Thoracic aorta (tissue), 2 donors: ENCODE measurements at places on chromosomes 11 and 22.
A peak's percentile ranks its signal among the peaks of the same experiment; 100 is the strongest.

DNA sequence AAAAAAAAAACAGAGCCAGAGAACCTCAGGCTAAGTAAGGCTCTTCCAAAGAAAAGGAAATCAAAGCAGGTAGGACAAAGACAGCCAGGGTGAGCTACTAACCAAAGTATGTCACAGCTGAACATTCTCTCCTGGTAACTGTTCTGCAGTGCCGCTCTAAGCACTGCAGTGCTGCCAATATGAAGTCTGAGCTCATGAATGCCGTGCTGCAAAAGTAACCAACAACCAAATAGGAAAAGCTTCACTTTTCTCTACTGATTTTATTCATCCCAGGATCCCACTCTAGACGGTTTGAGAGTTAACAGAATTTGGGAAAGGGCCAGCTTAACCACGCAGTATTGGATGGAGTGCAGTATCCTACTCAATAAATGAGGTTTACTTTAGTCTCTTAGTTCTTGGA is 3.5 kb downstream of the SIK3 start:
- DNase-seq, result no peak
- no peaks in the 10 kb centered on the region for H3K27me3 ChIP-seq
- H3K27ac ChIP-seq, result peak overlapping the region; percentile 34

GRCh38 chr11:64268025-64268892 is 16.2 kb downstream of the BAD start:
- H3K4me1 ChIP-seq, result peaks cover 10% of the 10 kb centered on the region
- H3K4me3 ChIP-seq, result peak overlapping the region; percentile 76
- H3K27ac ChIP-seq, result peak overlapping the region; percentile 80
- DNase-seq, result no peak
- H3K27me3 ChIP-seq, result no peaks in the 10 kb centered on the region

DNA sequence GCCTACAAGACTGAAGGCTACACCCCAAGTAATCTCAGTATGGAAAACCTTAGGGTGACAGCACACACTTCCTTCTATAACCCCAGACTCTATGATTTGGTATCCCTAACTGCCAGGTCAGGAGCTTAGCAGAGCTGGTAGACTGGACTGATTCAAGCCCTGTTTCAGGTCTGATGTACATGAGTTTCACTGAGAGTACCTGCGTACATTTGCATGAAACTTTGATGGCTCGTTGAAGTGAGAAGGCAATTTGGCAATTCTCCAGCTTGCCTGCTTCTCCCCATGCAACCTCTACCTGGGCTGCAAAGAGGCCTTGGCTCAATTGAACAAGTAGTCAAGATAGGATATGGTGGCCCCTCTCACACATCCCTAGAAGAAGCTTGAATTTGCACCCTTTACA is 10.2 kb downstream of the FIBIN start:
- H3K4me3 ChIP-seq, result no peak overlapping the region
- no peak for DNase-seq
- H3K36me3 ChIP-seq, result no peaks in the 10 kb centered on the region
- H3K27ac ChIP-seq, result no peak overlapping the region
- H3K4me1 ChIP-seq, result peaks cover 7% of the 10 kb centered on the region

DNA sequence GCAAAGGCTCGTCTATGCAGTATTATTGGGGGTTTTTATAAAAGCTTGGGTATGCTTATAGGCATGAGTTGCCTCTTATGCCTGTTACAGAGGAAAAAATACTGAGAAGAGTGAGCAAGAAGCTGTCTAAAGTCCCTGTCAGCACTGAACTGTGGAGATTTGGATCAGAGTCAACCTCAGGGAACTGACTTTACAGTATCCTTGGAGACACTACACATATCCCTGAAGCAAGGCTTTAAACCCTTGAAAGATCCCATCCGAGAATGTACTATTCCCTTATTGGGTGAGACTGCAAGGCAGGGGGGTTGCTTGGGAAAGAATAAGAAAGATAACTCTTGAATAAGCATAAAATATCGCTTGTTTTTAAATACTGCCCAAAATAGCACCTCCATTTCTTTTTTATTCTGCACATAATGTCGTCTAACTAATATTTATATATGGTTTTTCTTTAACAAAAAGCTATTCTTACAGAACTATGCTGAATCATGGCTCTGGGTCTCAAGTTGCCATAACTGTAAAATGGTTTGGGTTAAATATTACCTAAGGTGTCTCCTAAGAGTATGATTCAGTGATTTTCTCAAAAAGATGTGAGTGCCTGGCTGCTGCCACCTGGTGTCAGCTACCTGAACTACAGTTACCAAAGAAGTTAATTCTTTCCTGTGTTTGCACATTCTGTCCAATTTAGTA is 1062.8 kb downstream of the DLG2 start:
- DNase-seq, result no peak
- H3K4me3 ChIP-seq, result no peak overlapping the region
- H3K27ac ChIP-seq, result no peak overlapping the region
- no peaks in the 10 kb centered on the region for H3K4me1 ChIP-seq

DNA sequence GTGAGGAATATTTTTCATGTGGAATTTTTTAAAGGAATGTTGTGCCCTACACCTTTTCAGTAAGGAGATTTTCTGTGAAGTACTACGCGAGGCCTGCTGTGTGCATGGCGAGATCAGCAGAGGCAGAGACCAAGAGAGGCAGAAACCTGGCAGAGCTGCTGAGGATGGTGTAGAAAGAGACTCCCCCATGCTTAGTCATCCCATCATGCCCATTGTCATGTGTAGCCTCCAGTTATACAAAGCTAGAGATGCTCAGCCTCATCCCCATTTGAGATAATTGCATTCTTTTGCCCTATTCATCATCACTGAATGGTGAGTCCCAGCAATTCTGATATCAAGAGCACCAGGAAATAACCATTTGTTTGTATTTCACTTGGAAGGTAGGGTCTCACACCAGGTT is 3.0 kb upstream of the MS4A7 start:
- no peak overlapping the region for H3K27ac ChIP-seq
- no peak for DNase-seq
- no peaks in the 10 kb centered on the region for H3K36me3 ChIP-seq

- H3K36me3 ChIP-seq, result no peaks in the 10 kb centered on the region
- no peaks in the 10 kb centered on the region for H3K4me1 ChIP-seq
- H3K27ac ChIP-seq, result no peak overlapping the region
- H3K27me3 ChIP-seq, result no peaks in the 10 kb centered on the region
- no peak overlapping the region for H3K4me3 ChIP-seq
These were observed 20.0 kb downstream of the MTFP1 start for GRCh38 chr22:30445438-30446145.

GRCh38 chr11:927871-928270 is 2.2 kb downstream of the AP2A2 start:
- no peak for DNase-seq
- H3K4me3 ChIP-seq, result no peak overlapping the region
- peaks cover 52% of the 10 kb centered on the region for H3K4me1 ChIP-seq
- H3K36me3 ChIP-seq, result no peaks in the 10 kb centered on the region
- no peaks in the 10 kb centered on the region for H3K27me3 ChIP-seq

- no peaks in the 10 kb centered on the region for H3K36me3 ChIP-seq
- DNase-seq, result no peak
- H3K27me3 ChIP-seq, result no peaks in the 10 kb centered on the region
- H3K4me3 ChIP-seq, result no peak overlapping the region
These were observed 178.9 kb downstream of the CTTN start for GRCh38 chr11:70577258-70577603.

- peak overlapping the region; percentile 53 for H3K4me3 ChIP-seq
- no peak for DNase-seq
- no peaks in the 10 kb centered on the region for H3K27me3 ChIP-seq
- no peaks in the 10 kb centered on the region for H3K4me1 ChIP-seq
- H3K36me3 ChIP-seq, result no peaks in the 10 kb centered on the region
These were observed 2.1 kb downstream of the CCDC73 start for GRCh38 chr11:32792111-32792947.
